Adrenal gland (tissue), 19 donors: ENCODE measurements at places on chromosomes 1 and 21. TPM values are rescaled to one million over a fixed set of nuclear protein-coding genes. Genes with fewer than 3 reads are reported as not detected.

DNA sequence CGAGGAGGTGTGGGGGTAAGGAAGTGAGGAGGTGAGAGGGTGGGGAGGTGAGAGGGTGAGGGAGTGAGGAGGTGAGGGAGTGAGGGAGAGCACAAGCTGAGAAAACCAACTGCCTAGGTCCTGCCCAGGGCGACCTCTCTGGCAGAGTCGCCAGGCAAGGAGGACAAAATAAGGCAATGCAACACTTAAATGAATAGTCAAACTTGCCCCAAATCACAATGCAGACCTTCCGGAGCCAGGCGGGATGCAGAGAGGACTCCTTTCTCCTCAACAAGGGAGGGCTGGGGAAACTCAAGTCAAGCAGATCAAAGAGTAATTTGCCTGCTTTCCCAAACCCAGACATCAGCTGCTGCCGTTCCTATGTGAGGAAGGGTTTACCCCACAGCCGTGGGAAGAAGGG is 86.0 kb downstream of the CCDC185 start:
- no peak overlapping the region for H3K27ac ChIP-seq
- no peak for DNase-seq
- no peaks in the 10 kb centered on the region for H3K27me3 ChIP-seq
- H3K36me3 ChIP-seq = no peaks in the 10 kb centered on the region
- H3K4me1 ChIP-seq = no peaks in the 10 kb centered on the region

DNA sequence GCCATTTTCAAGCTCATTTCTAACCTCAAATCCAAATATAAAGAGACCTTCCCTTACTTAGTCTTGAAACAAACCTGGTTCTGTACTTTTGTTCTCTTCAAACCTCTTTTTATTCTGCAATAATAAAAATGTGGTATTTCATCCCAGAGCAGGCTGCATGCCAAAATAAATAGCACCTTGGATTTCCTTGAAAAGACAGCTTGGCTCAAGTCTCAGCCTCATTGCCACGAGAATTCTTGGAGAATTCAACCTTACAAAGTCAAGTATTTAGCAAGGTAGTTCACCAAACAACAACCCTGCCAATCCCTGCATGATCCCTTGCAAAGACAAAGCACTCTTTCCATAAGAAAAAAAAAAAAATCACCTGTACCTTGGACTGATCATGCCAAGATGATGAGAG is 33.8 kb downstream of the KANK4 start:
- H3K36me3 ChIP-seq = no peaks in the 10 kb centered on the region
- DNase-seq = no peak
- H3K4me1 ChIP-seq = no peaks in the 10 kb centered on the region
- H3K27me3 ChIP-seq = no peaks in the 10 kb centered on the region

NCMAP gene
- total RNA-seq = not detected

EBNA1BP2 gene
- 52.4 TPM for total RNA-seq

MASP2 gene
- not detected for total RNA-seq
